ENCODE measurements at places on chromosomes 7 and 10. TPM values are rescaled to one million over a fixed set of nuclear protein-coding genes. Genes with fewer than 3 reads are reported as not detected.
A peak's percentile ranks its signal among the peaks of the same experiment; 100 is the strongest.

DNA sequence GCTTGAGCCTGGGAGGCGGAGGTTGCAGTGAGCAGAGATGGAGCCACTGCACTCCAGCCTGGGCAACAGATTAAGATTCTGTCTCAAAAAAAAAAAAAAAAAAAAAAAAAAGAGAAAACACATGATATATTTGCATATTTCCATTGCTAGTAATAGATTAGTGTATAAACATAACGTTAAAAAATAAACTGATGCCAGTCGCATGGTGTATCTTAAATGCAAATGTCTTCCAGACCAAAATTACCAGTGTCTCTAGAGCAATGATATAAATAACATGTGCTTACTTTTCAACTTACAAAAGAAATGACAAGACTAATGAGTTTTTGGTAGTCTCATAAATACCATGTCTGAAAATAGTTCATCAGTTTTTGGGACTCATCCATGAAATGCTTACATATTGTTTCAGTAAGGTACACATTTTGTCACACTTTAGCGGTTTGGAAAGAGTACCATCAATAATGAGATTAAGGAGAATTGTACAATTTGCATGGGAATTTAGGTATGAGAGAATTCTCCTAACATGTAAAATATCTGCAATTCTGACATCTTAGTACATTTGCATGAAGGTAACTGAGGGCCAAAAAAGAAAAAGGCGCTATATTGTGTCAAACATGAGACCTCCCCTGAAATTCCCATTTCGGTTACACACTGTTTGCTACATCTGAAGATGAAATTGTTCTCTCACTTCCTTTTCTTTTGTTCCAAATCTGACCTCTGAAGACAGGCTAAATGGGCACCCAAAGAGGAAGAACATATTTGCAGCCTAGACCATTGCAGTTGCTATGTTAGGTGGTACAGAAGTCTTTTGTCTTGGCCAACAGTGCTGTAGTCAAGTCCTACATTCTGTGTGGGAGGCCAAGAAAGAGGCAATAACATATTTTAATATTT, 51.5 kb upstream of the PIP4K2A start:
- DNase-seq: no peak

GRCh38 chr10:15744217-15744865, 24.6 kb upstream of the ITGA8 start:
- peak; percentile 55 for DNase-seq

DNA sequence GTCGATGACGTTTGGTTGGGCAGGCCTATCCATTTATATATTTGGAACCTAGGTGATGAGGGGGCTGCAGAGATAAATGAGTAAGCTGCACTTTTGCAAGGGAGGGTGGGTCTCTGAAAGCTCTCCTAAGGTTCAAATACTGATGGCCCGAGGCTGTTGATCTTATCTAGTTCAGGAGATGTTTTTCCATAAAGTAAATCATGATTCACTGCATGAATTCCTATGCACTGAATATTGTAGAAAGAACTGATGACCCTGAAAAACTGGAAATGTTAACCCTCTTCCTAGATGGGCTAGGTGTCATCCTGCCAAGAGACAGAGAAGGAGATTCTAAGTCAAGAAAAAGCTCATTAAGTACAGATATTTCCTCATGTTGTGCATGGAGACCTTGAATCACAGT, 459.9 kb downstream of the PLXNA4 start:
- DNase-seq: no peak

DNA sequence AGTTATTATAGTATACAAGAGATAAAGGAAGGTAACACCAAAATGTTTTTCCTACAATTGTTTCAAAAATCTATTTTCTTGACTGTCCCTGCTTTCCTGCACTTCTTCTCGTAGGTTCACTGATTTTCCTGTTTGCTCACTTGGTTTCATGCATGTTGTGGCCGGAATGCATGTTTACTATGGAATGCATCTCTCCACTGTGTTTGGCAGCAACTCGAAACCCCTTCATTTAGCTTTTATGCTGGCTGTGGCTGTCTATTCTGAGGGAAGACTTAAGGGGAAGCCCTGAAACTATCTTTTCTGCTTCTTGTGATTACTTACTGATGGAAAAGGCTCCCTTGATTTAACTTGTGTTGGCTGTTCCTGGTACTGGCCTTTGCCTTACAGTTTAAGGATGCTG, 120.3 kb downstream of the NRG3 start:
- no peak for DNase-seq

- DNase-seq: no peak
Measured at GRCh38 chr7:80249619-80250295, 115.1 kb downstream of the GNAI1 start.

DNA sequence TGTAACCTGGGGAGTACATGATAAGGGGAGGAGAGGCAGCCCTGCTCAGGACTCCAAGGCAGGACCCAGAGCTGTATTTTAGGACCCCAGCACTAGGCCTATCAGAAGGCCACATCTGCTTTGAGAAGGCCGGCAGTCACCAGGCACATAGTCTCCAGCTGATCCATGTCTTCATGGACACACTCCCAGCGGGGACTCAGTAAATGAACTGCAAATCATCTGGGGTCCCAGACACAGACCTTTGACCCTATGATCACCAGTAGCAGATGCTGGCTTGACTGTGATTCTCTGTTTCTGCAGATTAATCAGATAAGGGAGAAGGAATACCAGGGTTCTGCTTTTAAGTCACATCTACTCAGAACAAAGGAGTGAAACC, 341.4 kb upstream of the PODXL start:
- DNase-seq: no peak

TACC2 gene
- total RNA-seq: 210 TPM

DNA sequence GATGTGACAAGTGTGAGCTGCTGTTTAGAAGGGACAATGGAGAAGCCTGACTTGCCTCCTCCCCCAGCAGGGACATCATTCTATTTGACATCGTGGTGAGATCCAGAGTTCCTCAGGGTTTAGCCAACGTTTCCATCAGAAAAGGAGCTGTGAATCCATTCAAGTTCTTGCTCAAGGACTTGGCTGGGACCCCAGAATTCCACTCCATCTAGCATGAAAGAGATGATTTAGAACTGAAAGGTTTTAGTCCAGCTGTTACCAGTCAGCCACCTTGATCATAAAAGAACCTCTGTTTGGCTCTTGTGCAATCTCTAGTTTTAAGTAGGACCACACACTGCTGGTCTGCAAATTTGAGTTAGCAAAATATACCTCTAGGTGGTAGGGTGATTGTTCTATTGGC, 337.6 kb downstream of the FRMD4A start:
- DNase-seq: peak; percentile 65

- no peak for DNase-seq
Measured at GRCh38 chr7:94100723-94101345, 96.7 kb upstream of the BET1 start.

WNT8B gene
- total RNA-seq: not detected

DNA sequence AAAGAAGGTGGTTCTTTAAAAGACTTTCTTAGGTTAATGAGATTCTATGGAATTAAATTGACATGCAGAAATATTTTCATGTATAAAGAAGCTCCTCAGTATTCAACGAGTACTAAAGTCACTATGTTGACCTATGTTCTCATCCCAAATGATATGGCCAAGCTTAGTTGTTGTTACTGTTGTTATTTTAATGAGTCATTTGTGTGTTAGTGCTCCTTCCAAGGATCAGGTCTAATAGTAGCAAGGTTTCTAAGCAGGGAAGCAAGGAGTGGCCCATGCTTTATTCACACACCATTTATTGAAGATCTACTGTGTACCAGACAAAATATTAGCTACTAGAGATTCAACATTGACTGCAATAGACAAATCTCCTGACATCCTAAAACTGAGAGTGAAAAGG, 41.9 kb downstream of the LRRN3 start:
- DNase-seq: no peak

ANKRD61 gene
- 0.29 TPM for total RNA-seq

DNA sequence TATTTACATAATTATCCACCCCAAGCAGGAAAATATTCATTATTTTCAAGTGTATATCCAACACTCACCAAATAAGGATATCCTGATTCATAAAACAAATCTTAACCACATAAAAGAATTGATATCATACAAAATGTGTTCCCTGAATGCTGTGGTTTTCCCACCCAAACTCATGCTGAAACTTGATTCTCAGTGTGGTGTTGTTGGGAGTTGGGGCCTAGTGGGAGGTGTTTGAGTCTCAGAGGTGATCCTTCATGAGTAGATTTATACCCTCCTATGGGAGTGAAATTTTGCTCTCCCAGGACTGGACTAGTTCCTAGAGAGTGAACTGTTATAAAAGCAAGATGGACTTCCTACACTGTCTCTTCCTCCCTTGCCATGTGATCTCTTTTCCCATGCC, 1028.3 kb downstream of the SORCS1 start:
- no peak for DNase-seq

- peak; percentile 76 for DNase-seq
Measured at GRCh38 chr10:119209035-119209735, 1.8 kb downstream of the GRK5 start.

DNA sequence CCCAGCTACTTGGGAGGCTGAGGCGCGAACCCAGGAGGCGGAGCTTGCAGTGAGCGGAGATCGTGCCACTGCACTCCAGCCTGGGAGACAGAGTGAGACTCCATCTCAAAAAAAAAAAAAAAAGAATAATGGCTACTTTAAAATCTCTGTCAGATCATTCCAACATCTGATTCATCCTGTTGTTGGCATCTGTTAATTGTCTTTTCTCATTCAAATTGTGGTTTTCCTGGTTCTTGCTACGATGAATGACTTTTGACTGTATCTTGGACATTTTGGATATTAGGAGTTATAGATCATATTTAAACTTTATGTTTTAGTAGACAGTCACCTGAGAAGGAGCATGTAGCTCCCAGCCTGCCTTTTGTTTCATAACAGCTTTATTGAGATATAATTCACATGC, 8.5 kb downstream of the TPST1 start:
- no peak for DNase-seq

DNA sequence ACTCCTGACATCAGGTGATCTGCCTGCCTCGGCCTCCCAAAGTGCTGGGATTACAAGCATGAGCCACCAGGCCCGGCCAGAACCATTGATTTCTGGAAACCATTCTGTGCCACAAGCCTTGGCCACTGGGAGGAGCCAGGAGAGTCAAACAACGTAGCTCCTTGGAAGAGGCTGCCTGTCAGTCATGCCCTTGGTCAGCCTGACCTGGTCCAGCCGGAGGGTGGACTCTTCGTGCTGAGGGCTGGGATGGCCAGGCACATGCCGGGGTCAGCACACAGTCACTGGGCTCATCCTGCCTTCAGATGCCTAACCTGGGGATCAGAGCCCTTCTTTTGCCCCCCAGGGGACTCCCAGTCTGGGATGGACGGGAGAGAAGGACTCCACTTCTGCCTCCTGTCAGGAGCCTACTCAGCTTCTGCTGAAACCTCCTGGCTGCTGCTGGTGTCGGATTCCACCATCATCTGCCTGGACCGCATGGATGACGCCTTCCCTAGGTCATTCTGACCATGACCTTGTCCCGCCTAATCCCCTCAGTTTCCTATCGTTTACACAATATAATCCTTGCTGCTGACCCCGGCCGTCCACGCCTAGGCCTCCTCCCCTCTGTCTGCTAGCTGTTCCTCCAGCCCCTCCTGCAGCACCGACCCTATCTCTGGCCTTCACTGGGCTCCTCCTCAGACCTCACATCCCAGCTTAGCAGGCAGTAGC, 30.4 kb downstream of the TMEM270 start:
- peak; percentile 30 for DNase-seq

OR6V1 gene
- total RNA-seq: not detected

IL2RA gene
- total RNA-seq: 6.3 TPM

NPC1L1 gene
- 0.09 TPM for total RNA-seq

DNA sequence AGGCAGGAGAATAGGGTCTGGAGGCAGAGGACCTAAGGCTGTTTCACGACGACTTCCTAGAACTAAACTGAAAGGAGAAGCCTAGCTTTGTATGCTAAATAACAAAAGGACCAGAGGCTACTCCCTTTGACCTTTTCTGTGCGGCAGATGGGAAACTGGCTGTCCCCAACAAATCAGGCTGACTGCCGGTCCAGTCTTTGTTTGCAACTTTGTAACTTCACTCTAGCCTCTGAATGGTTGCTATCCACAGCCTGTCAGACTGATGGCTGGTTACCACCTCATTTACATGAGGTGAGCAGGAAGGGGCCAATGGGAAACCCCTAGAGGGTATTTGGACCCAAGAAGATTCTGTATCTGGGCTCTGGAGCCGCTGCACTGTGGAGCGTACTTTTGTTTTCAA, 132.6 kb upstream of the SHH start:
- no peak for DNase-seq

GRCh38 chr10:6365384-6365783, 162.7 kb downstream of the PFKFB3 start:
- DNase-seq: no peak

SPDYE9 gene
- total RNA-seq: not detected

ZNF365 gene
- 3.7 TPM for total RNA-seq

CALML3 gene
- total RNA-seq: not detected

GIMAP6 gene
- total RNA-seq: 36.8 TPM

EIF3B gene
- 59.6 TPM for total RNA-seq

- no peak for DNase-seq
Measured at GRCh38 chr7:47188653-47189315, 393.1 kb downstream of the TNS3 start.

DNA sequence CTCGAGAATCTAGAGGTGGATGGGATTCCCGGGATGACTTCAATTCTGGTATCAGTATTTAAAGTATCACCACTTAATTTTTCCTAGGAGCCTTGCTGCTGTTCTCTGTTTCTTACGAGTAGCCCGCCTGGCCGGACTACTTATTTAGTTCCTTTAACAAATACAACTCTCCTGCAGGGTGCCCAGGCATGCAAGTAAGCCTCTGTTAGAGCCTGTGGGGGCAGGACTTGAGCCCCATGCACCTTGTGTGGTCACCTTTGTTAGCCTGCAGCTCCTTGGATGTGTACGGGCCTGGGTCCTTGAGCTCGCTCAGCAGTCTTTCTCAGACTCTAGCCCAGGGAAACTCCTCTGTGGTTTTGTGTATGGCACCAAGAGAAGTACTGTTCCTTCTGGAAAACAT, 16.1 kb downstream of the EIF4H start:
- no peak for DNase-seq

GRCh38 chr10:29150010-29150409, 138.9 kb upstream of the LYZL1 start:
- peak; percentile 71 for DNase-seq

HTR5A gene
- not detected for total RNA-seq

CLDN4 gene
- 0.71 TPM for total RNA-seq

FAM25G gene
- not detected for total RNA-seq

DNA sequence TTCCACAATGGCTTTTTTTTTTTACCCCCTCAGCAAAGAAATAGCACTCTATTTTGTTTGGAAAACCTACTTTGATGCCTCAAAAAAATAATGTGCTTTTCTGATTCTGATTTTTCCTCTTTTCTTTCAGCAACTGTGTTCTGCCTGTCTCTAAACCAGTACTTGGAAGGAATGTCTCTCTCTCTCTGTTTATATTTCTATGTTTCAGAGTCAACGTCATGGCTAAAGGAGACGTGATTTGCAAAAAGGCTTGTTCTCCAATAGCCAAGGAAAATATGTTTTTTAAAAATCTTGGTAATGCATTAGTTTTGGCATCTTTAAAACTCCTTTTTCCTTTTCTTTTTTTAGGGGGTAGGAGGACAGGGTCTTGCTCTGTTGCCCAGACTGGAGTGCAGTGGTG, 56.0 kb upstream of the SDK1 start:
- no peak for DNase-seq

GRCh38 chr10:27564880-27565279, 60.8 kb downstream of the RAB18 start:
- peak; percentile 25 for DNase-seq

Measured in left cardiac atrium (tissue), 4 donors.